NK-92 treated with Interleukin-12 subunit alpha and Interleukin-12 subunit beta, amount 100 ng/mL, for 24 hours (cell line): ENCODE measurements at places on chromosomes 16 and 17.

GRCh38 chr16:11530171-11530940 is 56.4 kb downstream of the LITAF start:
- DNase-seq: no peak

- DNase-seq: no peak
Observed at GRCh38 chr17:43992641-43993040, 11.8 kb upstream of the NAGS start.

DNA sequence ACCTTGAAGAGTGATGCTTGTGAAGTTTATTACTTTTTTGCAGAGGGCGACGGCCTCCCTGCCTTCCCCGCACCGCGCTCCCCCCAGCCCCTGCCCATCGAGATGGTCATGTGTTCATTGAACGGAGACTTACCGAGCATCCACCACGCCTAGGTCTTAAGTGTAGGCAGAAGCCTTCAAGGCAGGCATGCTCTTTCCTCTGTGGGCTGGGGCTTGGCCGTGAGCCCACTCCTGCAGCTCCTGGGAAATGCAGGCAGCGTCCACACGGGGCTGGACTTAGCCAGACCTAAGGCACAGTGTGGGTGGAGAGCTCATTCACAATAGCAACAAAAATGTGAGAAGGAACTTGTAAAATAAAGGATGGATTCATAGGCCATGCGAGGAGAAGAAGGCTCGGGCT is 19.2 kb downstream of the RNF213 start:
- DNase-seq: no peak

DNA sequence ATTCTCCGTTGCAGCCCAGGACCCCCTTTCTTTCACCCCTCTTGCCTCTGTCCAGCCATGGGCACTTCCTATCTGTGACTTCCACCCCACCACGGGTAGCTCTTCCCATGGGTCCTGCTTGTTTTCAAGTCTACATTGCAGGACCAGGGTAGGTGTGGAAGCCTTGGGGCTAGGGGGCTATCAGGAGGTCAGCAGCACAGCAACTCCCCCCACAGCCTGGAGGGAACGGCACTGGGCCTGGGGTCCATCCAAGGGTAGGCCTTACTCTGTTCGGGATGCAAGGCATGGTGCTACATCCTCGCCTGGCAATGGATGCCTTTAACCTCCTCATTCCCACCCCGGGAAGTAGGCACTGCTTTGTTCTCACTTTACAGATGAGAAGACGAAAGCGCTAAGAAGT is 109.3 kb downstream of the IRX5 start:
- no peak for DNase-seq

- DNase-seq: no peak
Observed at GRCh38 chr16:86575754-86576557, 2.4 kb upstream of the FOXL1 start.

DNA sequence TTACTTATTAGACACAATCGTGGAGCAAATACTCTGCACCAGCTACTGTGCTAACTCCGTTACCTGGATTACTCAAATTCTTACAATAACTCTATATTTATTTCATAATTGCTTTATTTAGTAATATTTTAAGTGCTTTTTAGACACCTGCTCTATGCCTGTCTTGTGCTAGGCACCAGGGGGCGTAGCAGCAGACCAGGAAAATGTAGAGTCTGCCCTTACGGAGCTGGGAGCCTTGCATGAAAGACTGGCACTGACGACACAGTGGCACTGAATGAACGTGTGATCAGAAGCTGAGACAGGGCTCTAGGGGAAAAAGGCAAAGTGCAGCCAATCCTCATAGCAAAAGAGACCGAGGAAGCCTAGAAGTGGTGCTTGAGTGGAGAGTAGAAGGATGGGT is 486.5 kb downstream of the CDH13 start:
- peak; percentile 14 for DNase-seq

DNA sequence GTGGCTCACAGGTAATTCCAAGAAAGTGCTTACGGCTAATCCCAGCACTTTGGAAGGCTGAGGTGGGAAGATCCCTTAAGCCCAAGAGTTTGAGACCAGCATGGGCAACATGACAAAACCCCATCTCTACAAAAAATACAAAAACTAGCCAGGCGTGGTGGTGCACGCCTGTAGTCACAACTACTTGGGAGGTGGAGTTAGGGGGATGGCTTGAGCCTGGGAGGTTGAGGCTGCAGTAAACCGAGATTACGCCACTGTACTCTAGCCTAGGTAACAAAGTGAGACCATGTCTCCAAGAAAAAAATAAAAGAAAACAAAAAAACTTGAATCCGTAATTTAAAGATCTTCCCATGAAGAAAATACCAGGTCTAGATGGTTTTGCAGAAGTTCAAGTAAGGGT is 5.0 kb downstream of the ICAM2 start:
- no peak for DNase-seq

DNA sequence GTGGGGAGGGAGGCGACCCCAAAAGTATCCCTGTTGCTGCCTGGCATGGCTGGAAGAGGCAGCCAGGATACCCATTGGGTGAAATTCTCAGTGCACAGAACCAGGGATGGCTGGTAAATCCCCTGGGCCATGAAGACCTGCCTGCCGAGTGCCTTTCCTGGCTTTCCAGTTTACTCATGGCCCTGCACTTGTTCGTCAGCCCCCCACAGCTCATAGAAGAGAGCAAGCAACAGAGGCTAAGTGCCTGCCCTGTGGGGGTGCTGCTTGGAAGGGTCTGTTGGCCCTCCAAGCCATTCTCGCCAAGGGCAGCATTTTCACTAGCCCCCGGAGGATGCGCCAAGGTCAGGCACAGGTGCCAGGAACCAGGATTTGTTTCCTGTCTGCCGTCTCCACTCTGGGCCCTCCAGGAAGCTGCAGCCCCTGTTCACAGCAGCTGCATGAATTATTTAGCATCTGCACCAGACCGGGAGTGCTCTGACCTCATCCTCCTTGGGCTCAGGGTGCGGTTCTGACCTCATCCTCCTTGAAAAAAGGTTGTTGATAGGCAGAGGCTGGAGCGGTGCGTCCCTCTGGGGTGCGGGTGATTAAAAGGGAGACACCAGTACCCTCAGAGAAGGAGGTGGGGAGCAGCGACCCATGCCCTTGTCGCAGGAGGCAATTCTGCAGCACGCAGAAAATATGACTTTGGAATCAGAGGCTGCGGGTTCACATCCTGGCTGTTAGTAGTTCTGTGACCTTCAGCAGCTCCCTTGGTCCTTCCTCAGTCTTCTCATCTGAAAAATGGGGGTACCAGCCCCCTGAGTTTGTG is 14.2 kb upstream of the CD300A start:
- no peak for DNase-seq

GRCh38 chr16:3951861-3952736 is 71.6 kb upstream of the CREBBP start:
- no peak for DNase-seq

DNA sequence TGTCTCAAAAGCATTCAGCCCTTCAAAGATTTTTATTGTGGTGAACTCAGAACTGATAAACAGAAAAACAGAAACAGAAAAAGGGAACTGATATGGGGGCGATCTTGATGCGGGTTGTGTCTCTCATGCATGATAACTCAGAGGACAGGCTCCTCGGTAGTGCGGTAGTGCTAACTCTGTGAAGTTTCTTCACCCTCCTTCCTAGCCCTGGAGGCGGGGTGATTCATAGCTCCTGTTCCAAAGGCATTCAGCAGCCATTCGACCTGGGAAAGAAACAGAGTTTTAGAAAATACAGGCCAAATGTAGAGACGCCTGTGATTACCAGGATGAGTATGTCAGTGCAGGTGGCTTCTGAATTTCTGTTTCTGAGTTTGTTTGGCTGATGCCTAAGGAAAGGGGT is 5.5 kb upstream of the MAF start:
- no peak for DNase-seq

DNA sequence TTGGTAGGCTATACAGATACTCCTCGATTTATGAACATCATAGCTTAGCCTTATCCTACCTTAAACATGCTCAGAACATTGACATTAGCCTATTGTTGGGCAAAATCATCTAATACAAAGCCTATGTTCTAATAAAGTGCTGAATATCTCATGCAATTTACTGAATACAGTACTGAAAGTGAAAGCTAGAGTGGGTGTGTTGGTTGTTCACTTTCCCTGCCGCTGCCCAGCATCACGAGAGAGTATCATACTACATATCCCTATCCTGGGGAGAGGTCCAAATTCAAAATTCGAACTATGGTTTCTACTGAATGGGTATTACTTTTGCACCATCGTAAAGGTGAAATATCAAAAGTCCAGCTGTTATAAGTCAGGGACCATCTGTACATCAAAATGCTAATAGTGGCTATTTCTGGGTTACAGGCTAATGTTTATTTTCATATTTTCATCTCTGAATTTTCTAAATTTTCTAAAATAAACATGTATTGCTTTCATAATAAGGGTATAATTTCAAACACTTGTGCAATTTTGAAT is 54.5 kb downstream of the NACA2 start:
- DNase-seq: no peak

DNA sequence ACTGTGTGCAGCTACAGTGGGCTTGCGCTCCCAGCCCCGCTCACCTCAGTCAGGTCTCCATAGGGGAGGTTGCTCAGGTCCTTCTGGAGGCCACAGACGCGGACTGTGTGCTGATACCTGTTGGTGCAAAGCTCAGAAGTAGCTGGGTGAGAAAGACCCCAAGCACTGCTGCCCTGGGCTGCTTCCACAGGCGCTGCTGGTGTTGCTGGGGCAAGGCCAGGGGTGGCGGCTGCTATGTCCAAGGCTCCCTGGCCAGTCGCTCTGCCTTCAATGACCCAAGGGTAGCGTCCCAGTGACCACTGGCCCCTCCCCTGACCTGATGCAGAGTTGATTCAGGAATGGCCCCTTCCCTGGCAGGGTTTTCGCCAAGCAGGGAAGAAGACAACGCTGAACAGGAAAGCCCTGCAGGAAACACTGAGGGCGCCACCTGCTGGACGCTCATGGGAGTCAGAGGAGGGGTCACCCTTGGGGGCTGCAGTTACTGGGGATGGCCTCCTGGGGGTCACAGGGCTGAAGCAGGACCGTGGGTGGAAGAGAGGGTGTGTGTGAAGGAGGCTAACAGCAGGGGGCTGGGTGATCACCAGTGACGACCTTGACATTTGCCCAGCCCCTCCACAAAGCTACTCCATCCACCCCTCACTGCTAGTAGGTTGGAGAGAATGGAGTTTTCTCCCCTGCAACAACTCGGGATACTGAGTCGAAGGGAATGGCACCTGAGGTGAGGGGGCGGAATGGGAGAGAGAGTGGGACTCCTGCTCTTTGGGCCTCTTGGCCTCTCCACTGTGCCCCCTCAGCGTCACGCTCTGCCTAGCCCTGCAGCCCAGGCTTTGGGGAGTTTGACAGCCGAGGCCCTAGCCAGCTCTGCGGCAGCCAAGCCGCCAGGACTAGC is 38.3 kb downstream of the ABCC12 start:
- DNase-seq: peak; percentile 4

- DNase-seq: no peak
Observed at GRCh38 chr16:57167953-57168352, 17.9 kb downstream of the PSME3IP1 start.

- no peak for DNase-seq
Observed at GRCh38 chr16:50539053-50539695, 9.0 kb upstream of the NKD1 start.

- no peak for DNase-seq
Observed at GRCh38 chr17:73638556-73638955, 5.7 kb downstream of the SDK2 start.

DNA sequence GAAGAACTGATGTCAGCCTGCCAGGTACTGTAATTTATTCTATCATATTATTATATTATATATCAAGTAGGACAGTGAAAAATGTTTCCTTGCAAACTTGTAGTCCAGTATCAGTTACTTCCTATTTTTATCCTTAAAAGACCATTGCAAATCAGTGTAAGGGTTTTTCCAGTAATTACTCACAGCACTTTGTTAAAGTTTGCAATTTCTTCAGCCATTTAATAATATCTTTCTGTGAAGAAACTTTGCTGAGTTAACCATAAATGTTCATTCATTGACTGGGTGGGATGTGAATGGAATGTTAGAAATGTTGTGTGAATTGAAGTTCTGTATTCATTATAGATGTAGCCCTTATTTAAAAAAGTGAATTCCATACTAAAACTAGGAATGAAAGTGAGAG is 26.7 kb downstream of the HAPSTR1 start:
- no peak for DNase-seq

GRCh38 chr16:2340564-2341455 is at the start of gene ABCA3:
Gene ABCA3, minus strand, starts transcription at chr16:2340728. Its CDS starts 14,262 bp downstream, at chr16:2326466.
- DNase-seq: peak; percentile 74

DNA sequence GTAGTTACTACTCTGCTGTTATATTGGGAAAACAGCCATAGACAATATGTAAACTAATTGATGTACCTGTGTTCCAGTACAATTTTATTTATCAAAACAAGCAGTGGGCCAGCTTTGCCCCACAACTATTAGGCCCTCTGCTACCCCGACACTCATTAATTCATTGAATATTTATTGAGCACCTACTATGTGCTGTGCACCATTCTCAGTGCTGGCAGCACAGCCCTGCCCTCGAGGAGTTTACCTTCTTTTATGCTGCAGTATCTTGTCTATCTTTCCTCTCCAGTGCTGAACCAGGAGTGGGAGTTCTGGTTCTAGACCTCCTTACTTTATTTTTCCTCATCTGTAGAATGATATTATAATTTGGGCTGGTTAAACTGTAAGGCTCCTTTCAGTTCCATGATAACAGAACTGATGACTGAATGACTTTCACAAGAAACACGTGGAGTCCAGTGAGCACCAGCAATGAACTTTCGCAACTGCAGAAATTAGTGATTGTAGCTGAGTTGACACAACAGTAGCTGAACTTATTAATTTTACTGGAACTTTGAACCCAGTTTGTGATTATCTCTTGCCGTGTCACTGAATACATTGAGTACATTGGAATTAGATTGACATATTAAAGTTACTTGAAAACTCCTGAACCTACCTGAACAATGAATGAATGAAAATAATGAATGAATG is 2.4 kb downstream of the GOSR2 start:
- no peak for DNase-seq

DNA sequence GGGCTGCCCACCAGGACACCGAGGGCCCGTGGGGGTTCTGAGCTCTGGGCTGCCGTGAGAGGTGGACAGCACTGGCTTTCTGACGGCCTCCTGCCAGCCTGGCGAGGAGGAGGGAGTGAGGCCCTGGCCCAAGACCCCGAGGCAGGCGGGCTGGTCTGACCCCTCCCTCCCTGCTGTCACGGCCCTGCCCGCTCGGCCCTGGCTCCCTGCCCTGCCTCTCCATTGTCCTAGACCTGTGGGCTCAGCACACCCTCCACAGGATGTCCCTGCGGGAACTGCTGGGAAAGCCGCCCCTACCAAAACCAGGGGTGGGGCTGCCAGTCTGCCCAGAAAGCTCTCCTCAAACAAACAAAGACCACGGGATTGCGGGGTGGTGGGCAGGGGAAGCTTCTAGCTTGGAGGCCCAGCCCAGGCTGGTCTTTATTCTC is 20.7 kb downstream of the SPNS2 start:
- no peak for DNase-seq

- no peak for DNase-seq
Observed at GRCh38 chr16:81537721-81538561, 93.3 kb downstream of the CMIP start.

GRCh38 chr16:20673071-20673806 is 24.2 kb downstream of the ACSM1 start:
- DNase-seq: no peak

GRCh38 chr17:78823282-78824046 is 17.1 kb downstream of the USP36 start:
- no peak for DNase-seq
